Hematopoietic multipotent progenitor cell treated with erythropoietin and hydrocortisone succinate and interleukin-3 and kit ligand, for 15 days (in vitro differentiated cells): ENCODE measurements at places on chromosomes 13 and 19.

DNA sequence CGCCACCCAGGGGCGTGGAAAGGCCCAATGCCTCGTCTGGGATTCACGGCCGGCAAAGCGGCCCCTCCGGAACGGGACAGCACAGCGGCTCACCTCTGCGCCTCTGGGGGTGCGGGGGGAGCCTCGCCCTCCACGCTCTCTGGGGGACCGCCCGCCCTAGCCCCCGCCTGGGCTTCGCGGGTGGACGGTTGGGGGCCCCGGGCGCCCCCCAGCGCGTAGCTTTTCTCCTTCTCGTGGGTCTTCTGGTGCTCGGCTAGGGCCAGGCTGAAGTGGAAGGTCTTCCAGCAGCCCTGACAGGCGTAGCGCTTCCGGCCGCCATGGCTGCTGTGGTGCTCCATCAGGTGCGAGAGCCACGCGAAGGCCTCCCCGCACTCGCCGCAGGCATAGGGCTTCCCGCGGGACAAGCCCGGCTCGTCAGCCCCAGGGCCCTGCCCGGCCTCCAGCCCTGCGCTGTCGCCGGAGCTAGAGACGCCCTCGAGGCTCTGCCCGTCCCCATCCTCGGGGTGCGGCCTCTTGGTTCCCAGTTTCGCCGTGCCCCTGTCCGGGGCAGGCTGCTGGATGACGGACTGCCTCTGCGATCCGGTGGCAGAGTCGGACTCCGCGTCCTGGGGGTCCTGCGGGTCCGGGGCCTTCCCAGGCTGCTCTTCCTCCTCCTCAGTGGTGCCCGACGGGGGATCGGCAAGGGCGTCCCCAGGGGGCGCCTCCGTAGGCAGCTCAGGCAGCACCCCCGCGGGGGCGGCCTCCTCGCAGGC lies 13.3 kb downstream of the ZSCAN18 start:
- DNase-seq = no peak

DNA sequence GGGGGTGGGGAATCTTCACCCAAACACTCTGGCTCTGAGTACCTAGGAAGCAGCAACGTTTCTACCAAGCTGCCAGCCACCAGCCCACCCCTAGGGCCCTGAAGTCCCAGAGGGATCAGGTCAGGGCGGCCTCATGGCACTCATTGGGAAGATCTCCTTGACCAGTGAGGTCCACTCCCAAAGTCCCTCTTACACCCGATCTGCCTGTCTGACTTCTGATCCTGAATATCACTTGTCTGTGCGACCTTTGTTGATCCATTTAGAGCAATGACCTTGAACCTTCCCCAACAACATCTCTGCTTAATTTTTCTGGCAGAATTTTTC lies 2.1 kb upstream of the GNA15 start:
- DNase-seq = no peak

- DNase-seq = no peak
Measured at GRCh38 chr13:62524498-62524897, 1108.8 kb upstream of the PCDH20 start.

GRCh38 chr19:49851456-49852259 lies 699 bp downstream of the PTOV1 start:
- DNase-seq = peak; percentile 22
